ENCODE measurements at places on chromosomes 6 and 20.

GRCh38 chr20:1427457-1428054 lies 34.7 kb upstream of the FKBP1A start:
- DNase-seq = peak; percentile 23

GRCh38 chr6:142863981-142864380 lies 81.0 kb downstream of the HIVEP2 start:
- no peak for DNase-seq

DNA sequence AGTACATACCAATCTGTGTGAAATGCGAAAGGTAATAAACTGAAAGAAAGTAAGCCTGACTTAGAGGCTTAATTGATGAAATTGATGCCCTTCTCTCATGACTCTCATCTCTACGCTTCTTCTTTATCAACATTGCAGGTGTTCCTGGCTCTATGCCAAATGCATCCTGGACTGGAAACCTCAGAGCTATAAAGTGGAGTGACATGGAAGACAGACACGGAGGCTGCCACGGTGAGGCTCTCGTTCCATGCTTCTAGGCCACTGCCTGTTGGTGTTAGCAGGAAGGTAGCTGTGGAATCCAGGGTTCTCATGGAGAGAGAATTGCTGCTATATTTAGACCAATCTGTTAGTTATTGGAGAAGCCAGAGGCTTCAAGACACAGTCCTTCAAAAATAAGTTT lies 73.2 kb downstream of the C6orf52 start:
- DNase-seq = no peak

DNA sequence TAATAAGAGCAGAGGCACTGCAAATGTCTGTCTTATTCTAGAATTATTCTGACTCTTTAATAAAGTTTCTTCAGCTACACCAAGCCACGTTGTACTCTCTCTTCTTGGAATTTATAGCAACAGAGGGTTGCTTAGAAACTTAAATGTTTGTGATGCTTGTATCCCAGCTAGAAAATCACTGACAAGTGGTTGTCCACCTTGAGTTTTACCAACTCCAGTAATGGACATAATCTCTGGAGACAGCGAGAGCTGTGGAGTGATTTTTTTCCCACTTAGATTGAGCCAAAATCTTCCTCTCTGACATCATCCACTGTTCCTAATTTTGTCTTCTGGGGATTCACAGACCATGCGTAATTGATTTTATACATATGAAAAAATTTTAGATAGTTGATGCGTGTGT lies 8.0 kb downstream of the ECT2L start:
- DNase-seq = no peak

- no peak for DNase-seq
Measured at GRCh38 chr6:36038120-36038876, 10.7 kb downstream of the MAPK14 start.

DNA sequence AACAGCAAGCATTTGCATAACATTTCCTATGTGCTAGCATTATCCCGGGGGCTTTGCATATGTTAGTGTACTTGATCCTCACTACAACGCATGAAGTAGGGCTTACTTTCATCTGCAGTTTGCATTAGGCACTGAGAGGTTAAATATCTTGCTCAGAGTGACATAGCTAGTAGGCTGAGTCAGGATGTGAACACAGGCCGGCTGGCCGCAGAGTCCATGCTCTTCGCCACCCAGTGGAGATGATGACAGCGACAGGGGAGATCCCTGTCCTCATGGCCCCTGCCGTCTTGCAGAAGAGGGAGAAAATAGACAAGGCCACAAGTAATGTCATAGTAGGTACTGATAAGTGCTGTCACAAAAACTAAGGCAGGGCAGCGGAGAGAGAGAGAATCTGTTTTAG lies 46.9 kb downstream of the LYRM4 start:
- DNase-seq = no peak

- DNase-seq = peak; percentile 48
Measured at GRCh38 chr6:43773050-43773979, 3.3 kb downstream of the VEGFA start.

GRCh38 chr6:107513214-107513613 lies 23.3 kb downstream of the SOBP start:
- no peak for DNase-seq

- DNase-seq = no peak
Measured at GRCh38 chr6:7636151-7636550, 46.2 kb downstream of the SNRNP48 start.

GRCh38 chr6:7819431-7820015 lies 91.1 kb downstream of the TXNDC5 start:
- no peak for DNase-seq

DNA sequence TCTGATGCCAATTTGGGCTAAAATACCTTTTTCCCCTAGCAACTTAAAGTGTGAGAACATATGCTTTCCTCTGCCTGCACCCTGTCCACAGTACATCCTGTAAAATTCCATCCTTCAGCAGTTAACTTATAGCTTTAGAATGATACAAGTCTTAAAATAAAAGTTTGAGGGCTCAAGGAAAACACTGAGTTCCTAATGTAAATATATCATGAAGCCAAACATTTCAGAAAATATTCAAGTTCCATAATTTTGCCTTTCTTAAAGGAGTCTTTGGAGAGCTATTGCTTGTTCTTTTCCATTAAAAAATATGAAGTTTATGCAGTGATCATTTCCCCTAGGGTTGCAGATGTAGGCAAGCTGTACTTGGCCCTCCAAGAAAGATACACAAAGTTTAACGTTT lies 303.8 kb downstream of the COL12A1 start:
- no peak for DNase-seq

GRCh38 chr6:16020259-16020658 lies 108.6 kb upstream of the MYLIP start:
- DNase-seq = no peak

GRCh38 chr6:47740714-47741113 lies 41.1 kb upstream of the OPN5 start:
- no peak for DNase-seq

- no peak for DNase-seq
Measured at GRCh38 chr20:12411246-12411940, 493.7 kb downstream of the BTBD3 start.

- DNase-seq = no peak
Measured at GRCh38 chr20:36632487-36633284, 13.3 kb downstream of the SLA2 start.

DNA sequence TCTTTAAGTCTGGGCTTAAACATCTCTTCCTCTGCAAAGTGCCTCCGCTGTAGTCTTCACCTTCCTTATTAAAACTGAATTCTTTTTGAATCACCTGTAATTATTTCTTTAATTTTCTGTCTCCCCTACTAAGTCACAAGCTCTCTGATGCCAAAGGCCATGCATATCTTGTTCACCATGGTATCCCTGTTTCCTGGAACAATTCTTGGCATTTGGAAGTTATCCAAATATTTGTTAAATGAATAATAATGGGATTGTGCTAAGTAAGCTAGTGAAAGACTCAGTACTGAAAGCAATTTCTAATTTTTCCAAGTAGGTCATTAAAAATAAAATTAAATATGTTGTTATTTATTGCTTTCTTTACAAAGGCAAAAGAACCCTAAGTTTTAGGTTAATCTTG lies 12.2 kb downstream of the SNAP91 start:
- DNase-seq = no peak

DNA sequence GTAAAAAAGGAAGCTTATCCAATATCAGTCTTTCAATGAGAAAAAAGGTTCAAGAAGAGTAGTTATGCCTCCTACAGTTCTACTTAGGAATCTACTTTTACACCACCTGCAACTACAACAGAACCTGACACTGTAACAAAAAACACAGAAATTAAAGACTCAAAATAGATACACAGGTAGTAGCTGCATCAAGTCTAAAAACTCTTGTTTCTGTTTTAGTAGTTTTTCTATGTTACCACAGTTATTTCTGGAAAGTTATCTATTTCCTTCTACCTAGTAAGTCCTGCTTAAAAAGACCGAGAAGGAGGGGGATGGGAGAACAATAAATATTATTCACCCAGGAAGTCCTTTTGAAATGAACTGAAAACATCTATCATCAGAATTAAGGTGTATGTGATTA lies 52.5 kb downstream of the ATG5 start:
- DNase-seq = no peak
